Muscle of arm (tissue), 14 donors: ENCODE measurements at places on chromosomes 5 and 9. TPM values are rescaled to one million over a fixed set of nuclear protein-coding genes. Genes with fewer than 3 reads are reported as not detected.
A peak's percentile ranks its signal among the peaks of the same experiment; 100 is the strongest.

GRCh38 chr5:10213316-10213715 lies 36.4 kb downstream of the ATPSCKMT start:
- no peak for DNase-seq

Gene IFNA13
- not detected for polyA plus RNA-seq

DNA sequence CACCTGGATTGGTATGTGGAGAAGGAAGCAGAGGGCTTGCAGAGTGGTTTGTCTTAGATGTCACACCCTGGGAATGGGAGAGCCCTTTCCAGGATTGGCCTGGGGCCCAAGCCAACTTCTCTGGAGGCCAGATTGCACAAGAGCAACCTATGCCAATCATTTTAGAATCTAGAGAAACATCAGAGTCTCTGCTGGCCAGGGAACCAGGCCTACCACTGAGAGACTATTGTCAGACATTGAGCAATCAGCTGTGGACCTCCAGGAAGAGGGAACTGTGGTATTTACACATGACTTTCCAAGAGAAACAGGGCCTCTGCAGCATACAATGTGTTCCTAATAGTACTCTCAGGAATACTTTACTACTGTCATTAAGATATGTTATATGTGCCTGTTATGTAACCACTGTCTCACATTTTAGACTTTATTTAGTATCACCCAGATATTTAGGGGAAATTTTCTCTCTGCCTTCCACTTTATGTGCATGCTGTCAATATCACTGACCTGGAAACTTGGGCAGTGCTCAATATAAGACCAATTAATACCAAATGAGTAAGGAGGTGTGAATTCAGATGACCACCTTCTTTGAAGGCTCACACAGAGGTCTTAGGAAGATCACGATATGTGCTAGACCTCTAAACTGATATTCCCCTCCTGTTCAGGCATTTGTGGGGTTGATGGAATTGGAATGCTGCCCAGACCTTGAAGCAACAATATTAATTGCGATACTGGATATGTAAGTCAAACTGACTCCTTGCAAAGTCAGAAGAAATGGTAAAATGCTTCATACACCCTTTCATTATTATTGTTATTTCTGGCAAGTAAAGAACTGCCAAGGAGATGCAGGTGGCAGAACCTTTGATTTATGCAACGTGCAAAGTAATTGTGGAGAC lies 20.5 kb upstream of the CCL28 start:
- DNase-seq, result no peak

GRCh38 chr5:74079971-74080556 lies 454.1 kb downstream of the ARHGEF28 start:
- DNase-seq, result no peak

Gene CDKN2A
- polyA plus RNA-seq, result 1.6 TPM

- no peak for DNase-seq
Measured at GRCh38 chr5:38189081-38189504, 69.3 kb upstream of the EGFLAM start.

Gene NMUR2
- not detected for polyA plus RNA-seq

Gene C5orf22
- polyA plus RNA-seq, result 22.0 TPM

Gene PCDHB12
- 2.8 TPM for polyA plus RNA-seq

Gene CDC37L1
- 28.8 TPM for polyA plus RNA-seq

DNA sequence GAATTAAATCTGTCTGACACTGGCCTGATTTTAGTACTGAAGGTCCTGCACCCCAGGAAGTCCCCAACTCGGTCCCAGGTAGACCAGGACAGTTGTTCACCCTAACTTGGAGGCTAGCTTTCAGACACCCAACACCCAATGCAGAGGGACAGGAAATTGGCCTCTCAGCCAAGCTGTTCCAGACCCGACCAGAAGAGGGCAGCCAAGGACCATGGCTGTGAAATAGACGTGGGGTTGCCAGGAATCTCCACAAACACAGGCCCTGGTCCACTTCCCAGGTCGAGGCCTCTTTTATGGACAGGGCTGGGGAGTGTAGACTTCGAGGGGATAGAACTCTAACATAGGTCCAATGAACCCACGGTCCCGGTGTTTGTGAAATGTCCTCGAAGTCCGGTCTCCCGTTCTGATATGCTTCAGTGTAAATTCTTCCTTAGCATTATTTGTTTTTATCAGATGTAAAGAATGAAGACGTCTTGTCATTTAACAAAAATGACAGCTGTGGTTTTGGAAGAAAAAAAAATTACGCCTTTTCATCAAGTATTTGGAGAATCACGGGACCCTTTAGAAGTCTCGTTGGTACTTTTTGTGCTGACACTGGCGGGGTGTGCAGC lies 260.3 kb upstream of the ADAMTS16 start:
- peak; percentile 91 for DNase-seq

Gene MEGF10
- polyA plus RNA-seq, result 45.6 TPM

DNA sequence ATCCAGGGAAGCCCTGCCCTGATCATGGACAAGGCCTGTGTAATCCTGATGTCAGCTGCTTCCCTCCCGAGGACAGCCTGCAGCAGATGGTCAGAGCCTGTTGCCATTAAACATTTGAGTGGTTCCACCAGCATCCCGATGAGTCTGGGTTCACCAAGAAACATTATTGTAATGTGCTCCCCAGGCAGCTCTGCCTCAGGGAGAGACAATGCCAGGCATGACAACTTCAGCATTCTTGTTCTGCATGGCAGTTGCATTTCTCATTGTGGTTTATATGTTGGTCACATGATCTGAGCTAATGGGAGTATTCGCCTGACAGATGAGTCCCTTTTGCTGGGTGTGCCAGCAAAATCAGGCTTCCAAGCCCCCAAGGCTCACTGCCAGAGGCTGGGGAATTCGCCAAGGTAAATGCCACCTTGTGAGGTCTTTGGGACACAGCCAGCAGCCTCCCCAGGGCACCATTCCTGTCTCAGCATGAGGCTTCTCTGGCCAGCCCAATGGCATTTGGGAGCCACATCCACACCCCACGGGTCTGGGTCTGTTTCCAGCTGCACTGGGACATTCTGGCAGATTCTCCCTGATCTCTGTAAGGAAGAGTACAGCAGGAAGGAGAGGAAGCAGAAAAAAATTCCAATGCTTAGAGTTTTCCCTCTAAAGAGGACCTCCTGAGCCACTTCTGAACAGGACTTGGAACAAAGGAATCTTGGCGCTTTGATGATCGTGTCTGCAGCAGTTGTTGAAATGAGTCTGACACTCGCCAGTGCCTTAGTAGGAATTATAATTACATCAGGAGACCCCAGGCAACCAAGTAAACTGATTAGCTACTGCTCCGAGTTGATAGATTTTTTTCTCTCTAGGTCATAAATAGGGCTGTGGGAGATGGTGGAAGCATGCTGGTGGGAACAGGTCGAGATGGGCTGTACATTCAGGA lies 18.7 kb downstream of the KCNIP1 start:
- DNase-seq, result peak; percentile 26

DNA sequence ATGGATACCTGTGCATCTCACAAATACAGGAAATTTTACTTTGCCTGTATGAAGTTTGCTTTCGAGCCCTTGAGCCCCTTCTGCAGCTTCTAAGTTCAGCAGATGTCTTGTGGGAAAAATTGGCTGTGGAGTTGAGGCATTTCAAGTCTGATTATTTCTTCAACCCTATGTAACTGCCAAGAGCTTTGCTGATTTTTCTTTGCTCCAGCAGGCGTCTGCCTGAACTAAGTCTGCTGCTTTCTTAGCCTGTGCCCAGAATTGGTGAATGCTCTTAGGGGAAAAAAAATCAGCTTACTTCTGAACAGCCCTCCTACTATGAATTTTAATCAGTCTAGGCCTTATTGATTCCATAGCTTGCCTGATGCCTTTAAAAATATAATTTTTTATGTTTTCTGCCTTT lies 41.2 kb downstream of the RIC1 start:
- DNase-seq, result peak; percentile 9
